OCI-M1 (cell line): ENCODE measurements at places on chromosomes 11 and 22.
A peak's percentile ranks its signal among the peaks of the same experiment; 100 is the strongest.

DNA sequence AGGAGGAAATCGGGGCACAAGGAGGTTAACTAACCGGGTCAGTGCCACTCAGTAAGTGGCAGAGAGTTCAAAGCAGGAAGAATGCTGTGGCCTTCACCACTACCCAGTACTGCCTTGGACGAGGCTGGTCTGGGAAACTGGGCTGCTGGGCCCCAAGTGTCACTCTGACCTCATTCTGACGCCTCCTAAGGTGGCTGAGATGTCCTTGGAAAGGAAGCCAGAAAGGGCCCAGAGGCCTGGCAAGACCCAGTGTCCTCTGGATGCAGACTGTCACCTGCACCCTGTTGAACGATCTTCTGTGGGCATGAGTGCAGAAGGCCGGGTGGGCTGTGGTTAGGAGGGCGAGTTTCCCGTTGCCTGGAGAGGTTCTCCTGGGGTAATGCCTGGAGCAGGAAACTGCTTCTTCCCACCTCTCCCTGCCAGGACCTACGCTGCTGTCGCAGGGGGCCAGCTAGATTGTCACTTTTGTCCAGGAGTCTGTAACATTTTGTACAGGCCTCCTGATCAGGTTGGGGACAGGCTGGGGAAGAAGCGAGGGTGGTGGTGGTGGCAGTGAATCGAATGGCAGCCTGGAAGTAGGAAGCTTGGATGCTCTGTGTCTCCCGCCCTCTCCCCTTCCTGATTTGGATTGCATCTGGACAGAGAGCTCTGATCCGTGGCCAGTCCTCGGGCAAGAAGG, 105.1 kb downstream of the ST3GAL4 start:
- no peak for DNase-seq

- no peak for DNase-seq
Observed at GRCh38 chr22:24410110-24410856, 17.1 kb upstream of the ADORA2A start.

DNA sequence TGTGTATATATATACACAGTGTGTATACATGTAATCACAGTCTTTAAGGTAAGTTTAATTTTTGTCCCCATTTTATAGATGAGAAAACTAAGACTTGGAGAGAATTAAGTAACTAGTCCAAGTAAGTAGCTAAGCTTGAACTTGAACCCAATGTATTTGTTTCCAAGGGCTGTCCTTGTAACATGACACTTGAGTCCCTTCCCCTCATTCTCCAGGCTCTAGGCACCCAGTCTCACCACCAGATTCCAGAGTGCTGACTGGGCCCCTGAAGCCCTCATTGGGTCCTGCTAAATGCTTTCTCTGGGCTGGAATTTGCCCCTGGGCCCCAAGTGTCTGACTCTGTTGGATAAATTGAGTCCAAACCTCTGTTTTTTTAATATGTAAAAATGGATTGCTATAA, 45.5 kb downstream of the ADM start:
- DNase-seq = no peak

- DNase-seq = no peak
Observed at GRCh38 chr11:72119198-72119597, 6.7 kb upstream of the ANAPC15 start.

DNA sequence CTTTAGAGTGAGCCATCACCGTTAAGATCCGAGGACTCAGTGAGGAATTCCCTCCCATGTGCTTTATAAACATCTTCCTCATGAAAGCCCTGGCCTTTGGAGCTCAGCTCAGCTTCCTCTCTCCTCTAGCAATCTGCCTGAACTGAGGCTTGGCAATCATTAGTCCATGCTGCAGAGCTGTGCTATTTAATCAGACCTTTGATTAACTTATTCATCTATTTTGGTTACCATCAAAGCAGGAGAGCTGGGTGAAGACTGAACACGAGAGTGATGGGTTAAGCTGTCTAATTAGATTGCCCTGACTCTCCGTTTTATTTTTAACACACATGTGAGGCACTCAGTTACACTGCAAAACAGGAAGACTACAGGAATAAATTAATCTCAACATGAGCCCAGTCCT, 351.3 kb downstream of the LARGE1 start:
- no peak for DNase-seq

DNA sequence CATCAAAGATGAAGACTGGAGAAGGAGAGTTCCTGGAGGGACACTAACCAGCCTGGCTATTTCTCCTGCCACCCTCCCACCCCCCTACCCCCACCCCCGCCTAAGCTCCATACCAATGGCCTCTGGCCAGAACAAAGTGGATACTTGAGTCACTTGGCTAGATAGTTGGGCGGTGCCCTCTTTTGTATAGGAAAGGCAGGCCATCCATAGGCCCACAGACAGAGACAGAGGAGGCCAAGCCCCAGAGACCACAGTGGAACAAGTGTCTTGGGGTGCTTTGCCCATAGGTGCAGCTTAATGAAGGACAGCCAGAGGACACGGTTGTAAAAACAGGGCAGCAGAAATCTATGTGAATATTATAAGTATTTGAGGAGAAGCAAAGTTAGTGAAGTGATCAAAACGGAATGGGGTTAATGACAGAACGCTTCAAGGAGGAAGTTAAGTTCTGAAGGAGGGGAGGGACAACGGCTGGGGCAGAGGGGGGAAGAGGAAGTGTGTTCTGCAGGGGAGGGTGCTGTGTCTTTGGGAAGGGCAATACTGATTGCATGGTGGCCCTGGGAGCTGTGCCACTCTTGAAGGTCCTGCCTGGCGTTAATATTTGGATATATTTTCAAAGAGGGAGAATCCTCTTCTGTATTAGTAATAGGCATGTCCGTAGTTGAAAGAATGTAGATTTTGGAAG, 32.7 kb downstream of the FLI1 start:
- DNase-seq = peak; percentile 78

- DNase-seq = no peak
Observed at GRCh38 chr22:25054943-25055511, 102.5 kb downstream of the KIAA1671 start.

GRCh38 chr11:116860303-116860702, 22.9 kb upstream of the APOA1 start:
- DNase-seq = no peak

DNA sequence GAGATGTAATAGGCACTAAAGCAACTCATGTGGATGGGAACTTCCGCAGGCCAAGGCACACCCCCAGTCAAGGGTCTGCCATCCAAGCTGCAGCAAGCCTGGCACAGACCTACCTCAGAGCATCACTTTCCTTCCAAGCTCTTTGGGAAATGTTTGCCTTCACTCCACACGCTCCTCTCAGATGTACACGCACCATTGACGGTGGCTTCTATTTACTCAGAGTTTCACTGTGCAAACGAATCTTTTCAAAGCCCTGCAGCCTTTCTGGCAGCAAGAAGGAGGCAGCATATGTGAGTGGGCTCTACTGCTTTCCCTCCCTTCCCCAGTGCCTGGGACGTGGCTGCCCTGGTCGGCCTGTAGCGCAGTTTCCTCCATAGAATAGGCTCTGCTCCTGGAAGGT, 60.9 kb upstream of the USP47 start:
- DNase-seq = no peak

- no peak for DNase-seq
Observed at GRCh38 chr11:65822776-65823528, 10.8 kb upstream of the SNX32 start.

- no peak for DNase-seq
Observed at GRCh38 chr22:18999008-18999407, 62.9 kb upstream of the PRODH start.

- no peak for DNase-seq
Observed at GRCh38 chr22:49163258-49163959, 664.3 kb downstream of the BRD1 start.

GRCh38 chr11:27933992-27934829, 173.7 kb downstream of the KIF18A start:
- no peak for DNase-seq

- peak; percentile 92 for DNase-seq
Observed at GRCh38 chr11:122756417-122756816, 81.9 kb upstream of the CRTAM start.

DNA sequence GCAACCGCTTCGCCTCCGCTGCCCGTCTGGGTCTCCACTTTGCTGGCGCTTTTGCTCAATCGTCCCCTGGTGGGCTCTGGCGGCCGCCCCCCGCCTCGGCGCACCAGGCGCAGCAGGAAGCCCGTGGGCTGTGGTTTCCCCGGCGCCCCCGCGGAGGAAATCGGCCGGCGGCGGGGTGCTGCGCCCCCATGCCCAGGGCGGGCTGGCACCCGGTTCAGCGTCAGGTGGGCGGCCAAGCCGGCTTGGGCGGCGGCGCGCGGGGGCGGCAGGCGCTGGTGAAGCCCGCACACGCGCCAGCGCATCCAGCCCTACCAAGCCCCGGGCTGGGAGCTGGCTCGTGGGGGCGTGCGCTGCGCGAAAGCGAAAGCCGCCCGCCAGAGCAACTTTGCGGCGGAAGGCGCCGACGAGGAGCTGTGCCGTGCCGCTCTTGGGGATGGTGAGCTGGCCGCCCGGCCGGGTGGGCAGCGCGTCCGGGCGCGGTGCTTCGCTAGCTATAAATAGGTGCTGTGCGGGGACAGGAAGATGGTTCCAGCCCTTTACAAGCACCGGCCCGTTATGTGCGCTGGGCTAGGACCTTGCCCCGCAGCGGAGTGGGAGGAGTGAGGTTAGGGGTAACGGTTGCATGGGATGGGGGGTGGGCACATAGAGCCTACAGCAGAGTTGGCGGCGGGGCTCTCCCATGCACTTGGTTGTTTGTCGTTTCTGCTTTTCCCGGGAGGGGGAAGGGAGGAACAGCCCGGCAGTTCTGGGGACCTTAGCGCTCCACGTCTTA, 25.0 kb upstream of the SUSD2 start:
- peak; percentile 80 for DNase-seq

DNA sequence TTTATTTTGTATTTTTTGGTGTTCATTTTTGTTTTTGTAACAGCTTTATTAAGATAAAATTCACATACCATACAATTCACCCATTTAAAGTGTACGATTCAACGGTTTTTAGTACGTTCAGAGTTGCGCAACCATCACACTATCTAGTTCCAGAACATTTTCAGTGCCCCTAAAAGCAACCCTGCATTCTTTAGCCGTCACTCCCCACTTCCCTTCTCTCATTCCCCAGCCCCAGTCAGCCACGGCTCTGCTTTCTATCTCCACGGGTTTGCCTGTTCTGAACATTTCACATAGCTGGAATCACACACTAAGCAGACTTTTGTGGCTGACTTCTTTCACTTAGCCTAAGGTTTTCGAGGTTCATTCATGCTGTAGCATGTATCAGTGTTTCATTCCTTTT, 9.6 kb upstream of the KCNQ1OT1 start:
- peak; percentile 36 for DNase-seq

- no peak for DNase-seq
Observed at GRCh38 chr11:118845369-118845768, 38.3 kb upstream of the CXCR5 start.

- DNase-seq = no peak
Observed at GRCh38 chr11:2535673-2536439, 91.0 kb downstream of the KCNQ1 start.

DNA sequence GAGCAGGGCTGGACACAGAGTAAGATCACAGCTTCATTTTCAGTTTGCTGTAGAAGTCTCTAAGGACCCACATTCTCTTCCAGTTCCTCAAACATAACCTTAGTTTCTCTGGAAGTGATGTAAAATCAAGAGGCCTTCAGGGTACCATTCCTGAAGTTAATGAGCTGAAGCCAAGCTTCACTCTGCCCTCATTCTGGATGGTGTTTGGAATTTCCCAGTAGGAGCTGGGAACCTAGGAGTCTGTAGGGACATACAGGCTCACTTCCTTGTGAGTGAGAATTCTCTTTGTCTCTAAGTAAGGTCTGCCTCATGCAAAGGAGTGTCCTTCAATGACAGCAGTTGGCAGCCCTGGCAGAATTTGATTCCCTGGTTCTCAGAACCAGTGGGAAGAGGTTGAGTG, 142.4 kb upstream of the NARS2 start:
- no peak for DNase-seq

GRCh38 chr22:43488031-43488866, 76.4 kb downstream of the MPPED1 start:
- DNase-seq = no peak

DNA sequence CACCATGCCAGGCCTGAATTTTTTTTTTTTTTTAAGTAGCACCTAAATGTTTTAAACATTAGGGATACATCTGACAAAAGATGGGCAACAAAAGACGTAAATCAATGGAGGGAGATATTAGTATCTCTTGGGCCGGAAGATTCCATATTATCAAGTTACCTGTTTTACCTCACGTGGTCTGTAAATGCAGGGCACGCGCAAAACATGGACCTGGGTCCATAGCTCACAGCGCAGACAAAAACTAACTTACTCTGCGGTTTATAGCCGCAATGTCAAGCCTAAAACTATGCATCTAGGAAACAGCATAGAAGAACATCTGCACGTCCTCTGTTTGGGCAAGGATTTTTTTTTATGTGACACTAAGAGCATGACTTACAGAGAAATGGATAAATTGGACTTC, 31.5 kb upstream of the PANX2 start:
- DNase-seq = no peak

GRCh38 chr22:27637604-27638003, 164.0 kb downstream of the MN1 start:
- DNase-seq = no peak

DNA sequence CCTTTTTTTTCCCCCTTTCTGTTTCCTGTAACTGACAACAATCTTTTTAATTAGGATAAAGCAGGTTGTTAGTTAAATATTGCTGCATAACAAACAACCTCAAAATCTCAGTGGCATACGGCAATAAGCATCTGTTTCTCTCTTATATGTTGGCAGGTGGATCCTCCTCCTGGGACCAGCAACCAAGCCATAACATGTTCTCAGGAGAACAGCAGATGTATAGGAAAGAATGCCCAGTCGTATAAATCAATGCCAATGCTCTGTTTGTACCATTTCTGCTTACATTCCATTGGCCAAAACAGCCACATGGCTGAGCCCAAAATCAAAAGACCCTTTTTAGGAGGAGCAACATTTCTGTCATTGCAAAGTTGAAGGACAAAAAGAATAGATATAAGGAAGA, 445.7 kb downstream of the AASDHPPT start:
- DNase-seq = no peak

- peak; percentile 20 for DNase-seq
Observed at GRCh38 chr11:99693941-99694492, 673.3 kb downstream of the CNTN5 start.

DNA sequence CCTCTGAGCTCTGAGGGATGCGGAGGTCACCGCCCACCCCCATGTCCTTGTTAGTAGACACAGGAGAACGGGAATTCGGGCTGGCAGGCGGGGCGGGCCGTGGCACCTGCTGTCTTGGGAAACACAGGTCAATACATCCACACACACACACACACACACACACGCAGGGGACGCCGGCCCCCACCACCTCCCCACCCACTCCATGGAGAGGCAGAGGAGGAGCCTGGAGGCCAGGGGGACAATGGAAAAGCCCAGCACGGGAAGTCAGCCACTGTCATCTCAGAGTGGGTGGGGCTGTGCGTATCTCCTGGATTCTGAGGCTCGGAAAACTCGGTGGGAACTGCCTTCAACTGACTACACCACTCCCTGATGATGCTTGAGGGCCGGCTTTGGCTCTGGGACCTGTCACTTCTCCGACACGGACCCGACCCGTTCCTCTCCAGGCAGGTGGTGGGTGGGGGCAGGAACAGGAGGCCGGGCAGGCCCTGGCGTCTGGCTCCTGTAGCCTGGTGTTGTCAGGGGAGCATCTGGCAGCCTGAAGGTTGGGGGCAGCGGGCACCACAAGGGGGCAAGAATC, 18.5 kb upstream of the TMEM184B start:
- DNase-seq = no peak
